ENCODE measurements at places on chromosomes 5 and 9.

DNA sequence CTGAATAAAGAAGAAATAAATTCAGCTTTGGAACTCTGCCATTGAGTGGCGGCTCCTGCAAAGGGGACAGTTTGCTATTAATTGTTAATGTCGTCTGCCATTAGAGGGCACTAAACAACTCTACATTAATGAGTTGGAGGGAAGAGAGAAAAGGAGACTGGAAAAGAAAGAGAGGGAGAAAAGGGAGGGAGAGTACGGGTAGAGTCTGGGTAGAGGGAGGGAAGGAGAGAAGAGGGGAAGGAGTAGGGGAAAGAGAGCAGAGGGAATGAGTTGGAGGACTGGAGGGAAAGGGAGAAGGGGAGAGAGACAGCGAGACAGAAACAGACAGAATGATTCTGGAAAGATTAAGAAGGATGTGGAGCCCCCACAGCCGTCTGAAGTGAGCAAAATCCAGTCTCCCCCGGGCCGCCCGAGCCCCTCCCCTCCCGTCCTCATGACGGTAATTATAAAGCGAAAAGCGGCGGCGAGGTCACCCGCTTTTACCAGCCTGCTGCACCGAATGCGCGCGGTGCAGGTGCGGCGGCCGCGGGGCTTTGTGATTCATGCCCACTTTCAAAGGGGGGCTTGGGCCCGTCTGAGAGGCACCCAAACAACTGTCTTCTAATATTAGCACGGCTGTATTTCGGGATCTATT, 1.9 kb upstream of the FST start:
- no peak for DNase-seq

GRCh38 chr5:115430374-115430773, 114.2 kb downstream of the FEM1C start:
- DNase-seq, result no peak

DNA sequence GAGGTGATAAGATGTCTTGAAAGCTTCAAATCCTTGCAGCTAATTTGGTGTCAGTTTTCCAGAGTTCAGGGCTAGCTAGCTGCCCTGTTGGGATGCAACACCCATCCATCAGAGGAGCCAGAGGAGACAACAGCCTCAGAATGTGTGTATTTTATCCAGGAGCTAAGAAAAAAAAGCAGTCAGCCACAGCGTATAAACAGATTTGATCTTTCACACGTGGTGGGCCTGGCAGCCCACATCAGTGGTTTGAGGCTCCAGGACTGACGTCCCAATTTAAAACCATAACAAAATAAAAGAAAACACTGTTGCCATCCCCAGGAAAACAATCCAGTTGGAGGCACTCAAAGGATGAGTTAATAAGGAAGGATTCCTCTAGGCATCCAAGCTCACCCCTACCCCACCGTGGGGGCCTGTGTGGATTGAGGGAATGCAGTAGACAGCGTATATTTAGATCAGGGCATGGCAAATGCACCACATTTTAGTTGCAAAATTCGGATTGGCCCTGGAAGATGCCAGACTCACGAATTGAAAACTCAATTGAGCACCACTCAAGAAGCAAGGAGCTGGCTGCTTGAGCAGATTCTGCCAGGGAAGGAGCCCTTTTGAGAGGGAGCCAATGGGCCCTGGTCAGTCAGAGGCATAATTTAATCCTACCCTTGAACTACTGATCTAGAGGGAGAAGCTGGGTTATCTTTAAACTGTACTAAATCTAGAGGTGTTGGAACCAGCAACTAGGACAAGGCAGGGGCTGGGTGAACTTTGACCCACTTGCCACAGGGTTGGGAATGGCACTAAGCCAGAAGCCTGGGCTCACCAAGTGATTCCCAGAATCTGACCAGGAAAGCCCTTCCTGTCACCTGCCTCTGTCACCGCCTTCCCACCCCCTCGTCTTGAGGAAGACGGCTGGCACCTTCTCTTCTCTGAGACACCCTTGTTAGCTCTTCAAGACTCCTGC, 17.5 kb downstream of the ADRA1B start:
- DNase-seq, result peak; percentile 14

GRCh38 chr9:98851730-98852459, 44.4 kb downstream of the GALNT12 start:
- no peak for DNase-seq

GRCh38 chr5:178774866-178775539, 44.5 kb upstream of the ZNF354A start:
- no peak for DNase-seq

- DNase-seq, result no peak
These were observed 13.6 kb downstream of the EXOC3 start for GRCh38 chr5:456351-457194.

DNA sequence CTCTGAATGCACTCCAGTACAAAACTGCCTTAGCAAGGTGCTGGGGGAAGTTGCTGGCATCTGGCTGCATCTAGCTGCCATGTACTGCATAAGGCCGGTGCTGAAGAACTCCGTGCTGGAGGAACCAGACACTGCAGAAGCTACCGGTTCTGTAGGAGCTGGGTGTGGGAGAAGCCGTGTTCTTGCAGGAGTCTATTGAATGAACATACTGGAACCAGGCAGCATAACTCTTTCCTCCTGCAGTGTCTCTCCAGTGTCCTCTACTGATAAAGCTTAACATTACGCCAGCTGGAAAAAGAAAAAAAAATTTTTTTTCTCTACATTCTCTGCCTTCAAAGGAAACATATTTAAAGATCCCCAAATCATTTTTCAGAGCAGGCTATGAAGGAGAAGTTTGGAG, 38.5 kb downstream of the VPS13A start:
- DNase-seq, result no peak

- no peak for DNase-seq
These were observed 7.3 kb downstream of the FOXI1 start for GRCh38 chr5:170112876-170113521.

DNA sequence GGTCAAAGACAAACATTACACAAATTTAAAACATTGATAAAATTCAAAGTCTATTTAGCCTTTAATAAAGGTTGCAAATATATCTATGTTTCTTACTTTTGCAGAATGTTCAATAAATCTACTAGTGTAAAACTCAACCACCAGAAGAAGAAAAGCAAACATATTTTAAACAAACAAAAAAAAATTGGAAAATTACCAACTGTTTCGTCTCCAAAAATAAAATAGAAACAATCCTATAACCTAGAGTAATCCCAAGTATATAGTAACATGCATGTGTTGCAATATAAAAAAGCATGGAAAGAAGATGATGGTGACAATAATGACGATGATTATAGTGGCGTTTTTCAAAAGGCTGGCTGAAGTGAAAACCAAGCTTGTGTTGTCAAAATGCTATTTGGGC, 86.0 kb upstream of the PAPPA start:
- DNase-seq, result no peak

- DNase-seq, result no peak
These were observed 44.3 kb downstream of the PRRC2B start for GRCh38 chr9:131438190-131438589.

DNA sequence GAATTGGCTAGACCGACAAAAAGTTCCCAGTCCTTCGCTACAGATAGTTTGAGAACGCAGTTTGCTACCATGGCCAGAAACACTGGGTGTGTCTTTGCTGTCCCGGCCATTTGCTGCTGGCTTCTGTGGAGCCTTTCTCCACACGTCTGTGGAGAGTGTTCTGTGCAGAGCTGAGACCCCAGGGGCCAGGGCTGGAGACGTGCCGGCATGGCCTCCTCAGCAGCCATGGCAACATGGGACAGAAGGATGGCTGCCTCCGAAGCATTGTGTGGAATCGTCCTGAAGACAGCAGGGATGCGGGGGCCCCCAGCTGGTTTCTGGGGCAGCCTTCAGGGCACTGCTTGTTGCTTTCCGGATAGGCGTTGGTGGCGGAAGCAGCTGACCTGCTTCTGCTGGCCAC, 142.8 kb downstream of the GADD45G start:
- no peak for DNase-seq

- DNase-seq, result no peak
These were observed 17.6 kb downstream of the TSPAN17 start for GRCh38 chr5:176664886-176665285.

DNA sequence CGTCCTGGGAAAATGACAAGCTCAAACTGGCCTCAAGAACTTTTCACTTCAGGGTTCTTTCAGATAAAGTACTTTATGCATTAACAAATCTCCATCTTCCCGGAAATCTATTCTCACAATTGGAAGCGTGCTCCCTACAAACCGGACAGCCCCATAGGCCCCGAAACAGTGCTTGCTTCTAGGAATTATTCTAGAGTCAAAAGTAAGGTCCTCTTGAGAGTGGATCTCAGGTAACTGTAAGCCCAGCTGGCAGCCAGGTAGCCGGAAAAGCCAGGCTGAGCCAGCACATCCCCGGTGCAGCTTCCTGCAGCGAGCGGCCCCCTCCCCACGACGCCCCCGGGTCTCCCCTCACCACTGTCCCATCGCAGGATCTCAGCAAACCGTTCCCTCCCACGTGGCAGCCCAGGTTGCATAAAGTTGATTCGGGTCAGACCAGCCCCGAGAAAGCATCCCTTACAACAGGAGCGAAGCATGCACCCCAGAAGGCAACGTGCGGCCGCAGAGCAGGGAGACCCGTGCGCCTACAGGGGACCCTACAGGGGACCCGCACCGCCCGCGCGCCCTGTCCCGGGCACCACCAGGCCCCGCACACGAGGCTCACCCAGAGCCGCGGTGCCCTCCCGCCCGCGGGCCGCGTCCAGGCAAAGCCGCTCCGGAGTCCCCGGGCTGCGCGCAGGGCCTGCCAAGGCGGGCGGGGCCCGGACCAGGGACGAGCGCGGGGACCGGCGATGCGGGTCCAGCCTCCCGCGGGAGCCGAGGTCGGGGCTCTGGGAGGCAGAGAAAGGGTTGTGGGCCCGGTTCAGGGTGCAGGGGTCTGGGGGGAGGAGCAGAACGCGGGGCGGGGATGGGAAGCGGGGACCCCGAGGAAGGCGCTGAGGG, 920 bp downstream of the LPCAT1 start:
- no peak for DNase-seq

GRCh38 chr9:136155576-136155975, 36.9 kb upstream of the TMEM250 start:
- DNase-seq, result no peak

GRCh38 chr9:128715436-128715750, 8.5 kb downstream of the ZDHHC12 start:
- no peak for DNase-seq

GRCh38 chr5:135234666-135235401, 164.2 kb downstream of the MACROH2A1 start:
- DNase-seq, result no peak

DNA sequence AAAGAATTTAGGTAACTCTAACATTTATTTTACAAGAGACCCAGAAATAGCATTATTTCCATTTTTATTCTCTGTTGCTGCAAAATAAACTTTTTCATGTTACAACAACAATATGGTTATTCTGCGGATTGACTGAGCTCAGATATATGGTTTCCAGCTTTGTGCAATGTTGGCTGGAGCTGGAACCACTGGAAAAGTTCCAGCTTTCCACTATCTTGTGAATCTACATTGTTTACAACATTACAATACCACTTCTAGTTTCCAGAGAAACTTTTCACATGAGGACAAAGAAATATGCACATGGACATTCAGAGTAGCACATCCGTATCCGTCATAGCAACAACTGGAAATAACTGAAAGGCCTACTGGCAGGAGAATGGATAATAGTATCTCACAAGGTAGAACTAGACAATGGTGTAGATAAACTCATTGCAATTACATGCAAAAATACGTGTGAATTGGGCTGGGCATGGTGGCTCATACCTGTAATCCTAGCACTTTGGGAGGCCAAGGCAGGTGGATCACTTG, 436.1 kb upstream of the ADAMTS16 start:
- no peak for DNase-seq

GRCh38 chr9:95770653-95771131, 104.8 kb upstream of the ERCC6L2 start:
- no peak for DNase-seq
